CD14-positive monocyte (primary cell): ENCODE measurements at places on chromosomes 11 and 22.

DNA sequence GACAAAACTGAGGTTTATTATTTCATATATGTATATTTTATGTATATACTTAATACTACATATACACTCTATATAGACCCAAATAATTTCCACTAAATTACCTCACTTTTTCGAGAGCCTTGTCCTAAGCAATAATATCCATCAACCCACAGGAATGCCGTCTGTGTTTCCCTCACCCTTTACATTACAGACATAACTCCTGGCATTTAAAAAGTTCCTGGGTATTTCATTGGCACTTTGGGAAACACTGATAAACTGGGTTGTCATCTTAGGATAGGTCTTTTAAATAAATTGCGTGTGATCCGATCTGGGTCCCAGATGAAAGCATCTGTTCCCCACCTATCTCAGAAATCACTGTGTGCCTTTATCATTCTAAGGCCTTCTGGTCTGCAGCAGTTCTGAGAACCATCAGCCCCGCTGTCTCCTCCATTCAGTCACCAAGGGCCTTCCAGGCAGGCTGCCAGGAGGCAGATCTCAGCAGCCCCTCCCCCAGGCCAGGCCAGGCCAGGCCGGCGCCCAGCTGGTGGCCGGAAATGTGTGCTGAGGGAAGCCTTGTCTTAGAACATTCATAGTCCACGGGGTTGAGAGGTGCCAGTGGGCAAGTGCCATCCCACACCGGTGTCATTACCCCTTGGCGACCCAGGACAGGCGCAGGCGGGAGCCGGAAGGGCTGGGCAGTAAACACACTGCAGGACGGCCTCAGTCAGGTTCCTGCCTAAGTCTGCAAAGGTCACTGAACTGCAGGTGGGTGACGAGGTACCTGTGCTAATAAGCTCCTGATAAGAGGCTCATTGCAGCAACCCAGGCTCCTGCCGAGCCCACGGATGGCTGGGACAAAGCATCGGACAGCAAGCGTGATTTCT is 3.3 kb downstream of the FGF19 start:
- no peak for DNase-seq

DNA sequence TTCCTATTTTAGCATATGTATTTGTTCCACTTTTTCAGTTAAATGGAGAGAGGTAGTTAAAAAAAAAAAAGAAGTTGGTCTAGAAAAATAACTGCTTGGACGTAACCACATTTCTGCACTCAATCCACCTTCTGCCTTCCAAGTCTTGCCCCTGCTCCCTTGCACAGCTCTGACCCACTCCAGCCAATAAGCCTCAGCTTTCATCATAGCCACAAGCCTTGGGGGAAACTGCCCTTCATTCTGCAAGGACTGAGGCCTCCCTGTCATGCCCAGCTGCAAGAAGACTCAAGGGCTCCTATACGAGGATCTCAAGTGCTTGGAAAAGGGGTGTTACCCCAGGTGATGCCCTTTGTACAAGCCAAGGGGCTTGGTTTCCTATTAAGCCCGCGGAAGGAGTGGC is 36.0 kb upstream of the OAF start:
- no peak for DNase-seq

DNA sequence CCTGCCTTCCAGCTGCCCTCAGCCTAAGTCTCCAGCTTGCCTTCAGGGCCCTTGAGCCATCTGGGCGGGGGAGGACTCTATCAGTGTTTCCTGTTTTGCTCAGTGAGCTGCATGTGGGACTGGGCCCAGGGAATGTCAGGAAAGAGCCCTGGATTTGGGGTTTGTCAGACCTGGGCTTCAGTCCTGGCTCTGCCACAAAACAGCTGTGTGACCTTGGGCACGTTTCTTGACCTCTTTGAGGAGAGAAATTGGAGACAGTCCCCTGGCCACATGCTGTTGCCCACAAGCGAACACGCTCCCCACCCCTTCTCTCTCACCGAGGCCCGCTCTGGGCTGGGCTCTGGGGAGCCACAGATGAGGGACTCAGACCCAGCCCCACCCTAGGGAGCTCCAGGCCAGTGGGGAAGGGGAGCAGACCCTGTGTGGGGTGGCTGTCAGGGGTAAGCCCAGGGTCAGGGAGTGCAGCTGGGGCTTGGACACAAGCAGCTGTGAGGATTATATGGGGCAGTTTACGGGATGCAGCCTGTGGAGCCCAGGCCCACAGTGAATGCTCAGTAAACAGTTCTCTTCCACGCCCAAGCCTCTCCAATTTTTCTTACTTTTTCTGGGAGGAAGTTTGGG is 12.3 kb downstream of the MYO7A start:
- DNase-seq: no peak

GRCh38 chr22:20799449-20799848 is 25.5 kb downstream of the SERPIND1 start:
- DNase-seq: no peak

GRCh38 chr11:88337987-88338668 is 592 bp upstream of the CTSC start:
- DNase-seq: peak; percentile 86

DNA sequence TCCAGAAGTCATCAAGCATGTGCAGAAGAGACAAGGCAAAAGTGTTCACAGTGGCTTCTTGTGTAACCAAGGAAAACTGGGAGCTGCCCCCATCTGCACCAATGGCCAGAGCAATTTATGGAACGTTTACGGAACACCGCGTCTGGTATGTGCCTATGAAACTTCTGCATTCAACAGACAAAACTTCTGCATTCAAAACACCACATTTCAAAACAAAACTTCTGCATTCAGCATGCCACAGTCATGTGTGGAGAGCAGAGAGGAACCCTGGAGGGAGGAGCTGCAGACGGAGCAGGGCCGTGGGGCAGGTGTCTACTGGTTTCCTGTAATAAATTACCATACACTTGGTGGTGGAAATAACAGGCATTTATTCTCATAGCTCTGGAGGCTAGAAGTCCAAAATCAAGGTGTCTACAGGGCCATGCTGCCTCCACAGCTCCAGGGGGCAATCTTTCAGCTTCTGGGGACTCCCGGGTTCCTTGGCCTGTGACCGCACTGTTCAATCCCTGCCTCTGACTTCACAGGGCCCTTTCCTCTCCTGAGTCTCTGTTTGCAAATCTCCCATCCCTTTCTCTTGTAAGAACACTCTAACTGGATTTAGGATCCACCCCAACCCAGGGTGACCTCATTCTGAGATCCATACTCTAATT is 32.2 kb downstream of the RPL3 start:
- DNase-seq: peak; percentile 82

GRCh38 chr11:72411623-72412419 is 22.5 kb downstream of the CLPB start:
- DNase-seq: peak; percentile 79

DNA sequence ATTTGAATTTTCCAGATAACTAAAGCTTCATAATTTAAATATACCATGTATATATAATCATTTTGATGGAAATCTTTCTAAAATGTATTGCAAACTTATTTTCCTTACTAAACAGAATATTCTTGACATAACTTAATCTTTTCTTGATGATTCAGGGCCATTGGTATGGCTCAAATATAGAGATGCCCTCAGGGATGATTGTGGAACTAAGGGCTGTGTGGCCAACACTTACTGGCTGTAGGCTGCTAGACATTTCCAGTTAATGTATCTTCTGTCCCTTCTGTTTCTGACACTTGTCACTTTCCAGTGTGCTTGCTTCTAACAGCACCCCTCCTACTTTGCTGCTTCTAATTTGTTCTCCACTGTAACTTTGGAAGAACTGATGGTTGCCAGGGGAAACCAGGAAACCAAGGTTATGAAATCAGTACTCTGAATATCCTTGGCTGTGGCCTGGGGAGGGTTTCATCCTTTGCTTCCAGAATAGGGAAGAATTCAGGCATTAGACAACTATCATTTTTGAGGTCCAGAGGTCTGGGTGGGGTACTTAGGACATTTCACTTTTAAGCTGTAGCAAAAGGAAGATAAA is 697.2 kb downstream of the ETS1 start:
- no peak for DNase-seq

GRCh38 chr22:48459859-48460823 is 1367.5 kb downstream of the BRD1 start:
- DNase-seq: no peak
